Heart right ventricle (tissue), 16 donors: ENCODE measurements at places on chromosomes 1 and 21. TPM values are rescaled to one million over a fixed set of nuclear protein-coding genes. Genes with fewer than 3 reads are reported as not detected.

ARHGEF16 gene
- polyA plus RNA-seq: 1.1 TPM

NEK2 gene
- 0.04 TPM for polyA plus RNA-seq

DNAJC28 gene
- polyA plus RNA-seq: 2.2 TPM

MFAP2 gene
- 4.5 TPM for polyA plus RNA-seq

WDR47 gene
- 4.6 TPM for polyA plus RNA-seq

PPIE gene
- 33.9 TPM for polyA plus RNA-seq

PGLYRP3 gene
- not detected for polyA plus RNA-seq

RAD54L gene
- 0.35 TPM for polyA plus RNA-seq

THEM5 gene
- polyA plus RNA-seq: not detected

PTCH2 gene
- 0.25 TPM for polyA plus RNA-seq

SLAMF6 gene
- polyA plus RNA-seq: 0.20 TPM

CFAP107 gene
- polyA plus RNA-seq: not detected

RGS1 gene
- 0.95 TPM for polyA plus RNA-seq

DNA sequence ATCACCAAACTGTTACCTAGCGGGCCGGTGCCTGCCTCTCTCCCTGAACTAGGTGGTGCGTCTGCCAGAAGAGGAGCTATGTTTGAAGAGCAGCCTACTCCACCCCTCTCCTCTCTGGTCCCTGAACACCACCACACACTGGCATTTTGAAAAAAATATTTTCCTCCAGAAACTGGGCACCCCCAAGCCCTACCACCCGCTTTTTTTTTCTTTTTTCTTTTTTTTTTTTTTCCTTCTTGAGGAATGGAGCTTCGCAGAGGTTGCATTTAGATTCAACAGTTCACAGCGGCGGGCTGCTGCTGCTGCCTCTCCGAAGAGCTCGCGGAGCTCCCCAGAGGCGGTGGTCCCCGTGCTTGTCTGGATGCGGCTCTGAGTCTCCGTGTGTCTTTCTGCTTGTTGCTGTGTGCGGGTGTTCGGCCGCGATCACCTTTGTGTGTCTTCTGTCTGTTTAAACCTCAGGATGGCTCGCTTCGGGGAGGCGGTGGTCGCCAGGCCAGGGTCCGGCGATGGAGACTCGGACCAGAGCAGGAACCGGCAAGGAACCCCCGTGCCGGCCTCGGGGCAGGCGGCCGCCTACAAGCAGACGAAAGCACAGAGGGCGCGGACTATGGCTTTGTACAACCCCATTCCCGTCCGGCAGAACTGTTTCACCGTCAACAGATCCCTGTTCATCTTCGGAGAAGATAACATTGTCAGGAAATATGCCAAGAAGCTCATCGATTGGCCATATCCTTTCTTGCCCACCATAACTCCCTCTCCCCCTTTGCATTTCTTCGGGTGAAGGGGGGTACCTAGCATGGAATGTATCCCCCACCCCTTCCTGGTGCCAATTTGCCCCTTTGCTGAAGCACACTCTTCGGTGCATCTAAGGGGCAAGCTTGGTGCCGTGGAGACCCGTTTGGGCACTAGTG lies at the start of gene CACNA1E:
Gene CACNA1E, plus strand, starts transcription at position 233 of the 911 bp plus-strand sequence. Its CDS starts 228 bp downstream, at position 461.
- no peak for DNase-seq

DNA sequence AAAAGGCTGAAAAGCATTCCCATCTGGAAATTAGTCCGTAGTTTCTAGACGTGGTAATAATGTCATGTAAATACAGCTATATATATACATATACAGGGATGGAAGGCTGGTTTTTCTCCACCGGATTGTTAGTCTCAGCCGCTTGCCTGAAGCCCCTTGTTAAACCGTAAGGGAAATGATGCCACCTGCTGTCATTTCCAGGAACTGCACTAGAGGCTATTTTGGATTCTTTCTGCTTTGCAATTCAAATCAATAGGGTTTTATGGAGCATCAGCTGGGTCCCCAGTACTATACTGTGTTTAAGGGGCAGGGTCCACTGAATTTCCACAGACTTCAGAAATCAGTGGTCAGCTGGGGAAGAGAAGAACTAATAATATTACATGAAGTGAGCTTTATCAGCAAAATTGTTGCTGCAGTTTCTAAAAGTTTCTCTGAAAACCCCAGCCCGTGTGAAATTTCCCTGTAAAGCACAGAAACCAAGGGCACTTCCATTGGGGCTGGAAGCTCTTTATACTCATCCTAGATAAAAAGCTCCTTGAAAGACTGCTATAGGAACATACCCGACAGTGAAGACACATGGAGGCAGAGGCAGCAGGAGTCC lies 33.8 kb upstream of the MPZL1 start:
- DNase-seq: peak; percentile 86

GRCh38 chr1:183622884-183623785 lies 12.4 kb downstream of the ARPC5 start:
- peak; percentile 18 for DNase-seq

DNA sequence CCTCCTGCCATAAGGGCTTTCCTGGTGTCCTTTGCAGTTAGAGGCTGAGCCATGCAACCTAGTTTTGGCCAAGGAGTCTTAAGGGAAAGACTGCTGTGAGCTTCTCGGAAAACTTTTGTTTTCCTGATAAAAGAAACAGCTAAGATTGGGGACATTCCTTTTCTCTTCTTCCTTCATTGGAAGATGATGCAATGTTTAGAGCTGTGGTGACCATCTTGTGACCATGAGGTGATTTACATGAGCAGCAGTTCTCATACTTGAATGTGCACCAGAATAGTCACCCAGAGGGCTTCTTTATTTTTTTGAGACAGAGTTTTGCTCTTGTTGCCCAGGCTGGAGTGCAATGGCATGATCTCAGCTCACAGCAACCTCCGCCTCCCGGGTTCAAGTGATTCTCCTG lies 20.4 kb upstream of the SMAP2 start:
- DNase-seq: no peak

DNA sequence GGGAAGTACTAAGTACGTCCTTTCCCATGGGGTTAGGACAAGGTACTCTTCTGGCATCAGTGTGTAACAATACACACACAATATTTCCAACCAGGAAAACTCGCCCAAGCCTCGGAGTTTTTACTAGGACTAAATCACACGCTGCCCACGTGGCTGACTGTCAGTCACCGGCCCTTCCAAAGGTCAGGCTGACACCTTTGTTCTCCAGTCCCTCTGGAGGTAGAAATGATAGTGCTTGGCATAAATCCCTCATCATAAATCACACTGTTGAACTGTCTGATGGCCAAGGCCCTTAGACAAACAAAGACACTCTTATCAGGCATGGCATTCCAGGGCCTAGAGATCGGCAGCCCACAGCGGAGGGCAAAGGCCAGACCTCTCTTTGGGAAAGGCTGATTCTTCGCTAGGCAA lies 16.9 kb upstream of the SLAMF9 start:
- DNase-seq: no peak

- DNase-seq: no peak
Measured at GRCh38 chr21:16145479-16145878, 415.7 kb downstream of the USP25 start.

DNA sequence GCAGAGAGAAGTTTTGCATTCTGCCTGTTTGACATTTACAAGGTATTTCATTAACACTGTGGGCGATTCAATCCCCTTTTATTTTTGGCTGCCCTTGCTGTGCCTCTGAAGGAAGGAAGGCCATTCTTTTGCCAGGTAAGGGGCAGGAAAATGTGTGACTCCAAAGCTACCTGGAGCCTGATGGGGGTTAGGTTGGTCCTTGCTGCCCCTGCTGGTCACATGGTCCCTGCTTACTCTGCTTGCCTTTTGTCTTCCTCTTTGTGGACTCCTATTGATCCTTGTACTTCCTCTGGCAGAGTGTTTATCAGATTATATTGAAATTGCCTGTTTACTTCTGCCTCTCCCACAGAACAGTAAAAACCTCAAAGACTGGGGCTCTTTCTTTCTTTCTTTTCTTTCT lies 65.7 kb downstream of the ST6GALNAC3 start:
- DNase-seq: no peak

- DNase-seq: no peak
Measured at GRCh38 chr21:42214081-42214750, 4.7 kb upstream of the ABCG1 start.

GRCh38 chr1:115170961-115171392 lies 81.7 kb upstream of the TSPAN2 start:
- no peak for DNase-seq

DNA sequence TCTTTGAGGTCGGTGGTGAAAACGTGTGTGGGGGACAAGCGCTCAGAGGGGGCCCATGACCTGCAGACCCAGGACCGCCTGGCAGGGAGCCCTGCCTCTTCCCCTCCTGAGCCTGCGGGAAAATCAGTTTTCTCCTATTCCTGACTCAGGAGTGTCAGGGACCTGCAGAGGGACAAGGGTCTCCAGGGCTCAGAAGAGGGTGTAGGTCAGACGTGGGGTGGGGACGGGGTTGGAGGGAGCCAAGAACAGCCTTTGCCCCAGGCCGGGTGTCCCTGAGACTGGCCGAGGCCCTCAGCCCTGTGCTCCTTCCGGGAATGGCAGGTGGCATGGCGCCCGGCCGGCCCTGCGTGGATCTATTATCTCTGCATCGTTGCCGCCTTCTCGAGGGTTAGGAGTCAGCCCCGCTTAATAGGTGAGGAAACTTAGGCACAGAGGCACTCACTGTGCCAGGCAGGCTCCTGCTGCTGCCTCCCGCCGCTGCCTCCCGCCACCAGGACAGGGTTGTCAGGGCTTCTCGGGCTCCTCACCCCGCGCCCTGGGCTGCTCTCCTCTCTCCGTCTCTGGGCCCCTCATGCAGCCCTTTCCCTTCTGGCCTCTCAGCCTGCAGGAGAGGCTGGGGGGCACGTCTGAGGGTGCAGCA lies 37.5 kb downstream of the AJAP1 start:
- DNase-seq: no peak

- DNase-seq: no peak
Measured at GRCh38 chr1:31214316-31215064, 25.2 kb downstream of the NKAIN1 start.

GRCh38 chr21:43273708-43274021 lies 104.9 kb downstream of the CRYAA start:
- no peak for DNase-seq

GRCh38 chr1:119323216-119323982 lies 45.2 kb upstream of the HAO2 start:
- no peak for DNase-seq

DNA sequence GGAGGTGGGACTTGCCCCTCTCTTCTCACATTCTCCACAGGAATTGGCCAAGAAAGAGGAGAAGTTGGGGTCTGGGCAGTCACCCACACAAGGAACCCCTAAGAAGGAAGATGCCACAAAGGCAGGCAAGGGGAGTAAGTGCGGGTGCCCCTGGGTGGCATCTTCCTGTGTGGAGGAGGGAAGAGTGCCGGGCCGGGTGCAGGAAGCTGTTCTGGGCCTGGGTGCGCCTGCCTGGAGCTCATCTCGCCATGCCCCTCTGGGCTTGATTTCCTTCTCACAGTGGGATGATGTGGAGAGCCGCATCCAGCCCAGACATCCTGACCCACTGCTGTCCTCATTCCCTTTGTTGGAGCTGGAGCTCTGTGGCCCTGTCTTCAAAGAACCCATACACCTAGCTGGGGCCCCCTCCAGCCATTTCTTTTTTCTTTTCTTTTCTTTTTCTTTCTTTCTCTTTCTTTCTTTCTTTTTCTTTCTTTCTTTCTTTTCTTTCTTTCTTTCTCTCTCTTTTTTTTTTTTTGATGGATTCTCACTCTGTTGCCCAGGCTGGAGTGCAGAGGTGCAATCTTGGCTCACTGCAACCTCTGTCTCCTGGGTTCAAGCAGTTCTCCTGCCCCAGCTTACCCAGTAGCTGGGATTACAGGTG lies 9.3 kb downstream of the LRRC71 start:
- no peak for DNase-seq

GRCh38 chr1:238606896-238607295 lies 716.2 kb upstream of the ZP4 start:
- no peak for DNase-seq

GRCh38 chr1:212457740-212458338 lies 25.1 kb downstream of the NENF start:
- peak; percentile 42 for DNase-seq

DNA sequence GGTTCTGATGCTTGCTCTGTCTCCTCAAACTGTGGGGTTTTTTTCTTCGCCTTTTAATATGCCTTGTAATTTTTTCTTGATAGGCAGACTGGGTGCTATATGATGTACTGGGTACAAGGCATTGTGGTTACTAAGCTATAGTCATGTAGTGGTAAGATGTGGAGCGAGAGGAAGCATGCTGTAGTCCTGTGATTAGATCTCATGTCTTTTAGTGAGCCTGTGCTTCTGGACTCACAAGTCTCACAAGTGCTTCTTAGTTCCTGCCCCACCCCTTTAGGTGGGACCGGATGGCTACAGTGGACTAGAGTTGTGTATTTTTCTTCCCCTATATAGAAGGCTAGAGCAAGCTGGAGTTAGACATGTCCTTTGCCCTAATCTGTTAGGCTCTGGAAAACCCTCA lies 178.7 kb downstream of the DNM3 start:
- no peak for DNase-seq

DNA sequence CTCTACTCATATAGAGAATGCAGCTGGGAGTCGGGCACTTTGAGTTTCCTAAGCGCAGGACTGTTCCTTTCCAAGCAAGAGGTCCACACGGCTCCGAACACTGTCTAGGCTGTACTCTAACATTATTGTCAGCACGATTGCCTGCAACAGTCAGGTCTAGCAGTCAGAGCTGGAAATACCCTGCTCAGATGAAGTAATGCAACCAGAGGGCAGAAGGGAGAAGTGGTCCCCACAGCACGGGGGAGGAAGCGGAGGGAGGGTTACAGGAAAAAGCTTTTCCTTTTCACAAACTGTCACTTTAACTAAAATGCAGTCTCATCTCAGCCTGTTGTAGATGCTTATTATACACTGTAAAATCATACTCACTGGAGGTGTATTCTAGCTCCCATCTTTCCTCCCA lies 98.9 kb upstream of the SLC44A3 start:
- DNase-seq: no peak

DNA sequence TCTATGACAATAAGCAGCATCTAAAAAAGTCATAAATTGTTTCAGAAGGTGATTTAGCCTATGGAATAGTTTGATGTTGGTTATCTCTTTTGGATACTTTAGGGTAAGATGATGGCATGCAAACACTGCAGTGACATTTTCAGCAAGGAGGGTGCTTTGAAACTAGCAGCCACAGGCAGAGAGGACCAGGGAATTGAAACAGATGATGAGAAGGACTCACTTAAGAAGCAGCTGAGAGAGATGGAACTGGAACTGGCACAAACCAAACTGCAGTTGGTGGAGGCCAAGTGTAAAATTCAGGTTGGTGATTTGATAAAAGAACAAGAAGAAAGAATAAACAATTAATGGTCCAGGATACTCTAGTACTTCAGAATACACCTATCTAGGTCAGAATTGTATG lies 11.2 kb upstream of the CACYBP start:
- no peak for DNase-seq

- DNase-seq: peak; percentile 55
Measured at GRCh38 chr1:235417086-235417697, 50.0 kb downstream of the TBCE start.

GRCh38 chr1:161335796-161336195 lies 21.6 kb downstream of the SDHC start:
- no peak for DNase-seq

DNA sequence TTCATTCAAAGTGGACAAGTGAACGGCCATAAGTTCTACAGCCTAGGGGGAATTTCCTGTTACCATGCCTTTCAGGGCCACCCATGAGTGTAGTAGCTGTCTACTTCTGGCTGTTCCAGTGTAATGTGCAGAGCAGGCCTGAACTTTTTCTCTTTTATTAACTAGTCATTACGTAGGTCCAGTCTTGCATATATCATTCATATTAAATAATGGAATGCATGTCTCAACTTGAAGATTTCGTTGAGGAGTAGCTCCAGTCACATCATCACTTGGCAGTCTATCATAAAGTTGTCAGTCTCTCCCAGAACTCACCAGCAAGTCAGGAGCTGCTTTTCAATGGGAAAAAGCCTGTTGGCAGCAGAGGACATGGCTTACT lies 12.0 kb upstream of the GIPC2 start:
- no peak for DNase-seq
